NCI-H82 (cell line): ENCODE measurements at places on chromosomes 1 and 21.

DNA sequence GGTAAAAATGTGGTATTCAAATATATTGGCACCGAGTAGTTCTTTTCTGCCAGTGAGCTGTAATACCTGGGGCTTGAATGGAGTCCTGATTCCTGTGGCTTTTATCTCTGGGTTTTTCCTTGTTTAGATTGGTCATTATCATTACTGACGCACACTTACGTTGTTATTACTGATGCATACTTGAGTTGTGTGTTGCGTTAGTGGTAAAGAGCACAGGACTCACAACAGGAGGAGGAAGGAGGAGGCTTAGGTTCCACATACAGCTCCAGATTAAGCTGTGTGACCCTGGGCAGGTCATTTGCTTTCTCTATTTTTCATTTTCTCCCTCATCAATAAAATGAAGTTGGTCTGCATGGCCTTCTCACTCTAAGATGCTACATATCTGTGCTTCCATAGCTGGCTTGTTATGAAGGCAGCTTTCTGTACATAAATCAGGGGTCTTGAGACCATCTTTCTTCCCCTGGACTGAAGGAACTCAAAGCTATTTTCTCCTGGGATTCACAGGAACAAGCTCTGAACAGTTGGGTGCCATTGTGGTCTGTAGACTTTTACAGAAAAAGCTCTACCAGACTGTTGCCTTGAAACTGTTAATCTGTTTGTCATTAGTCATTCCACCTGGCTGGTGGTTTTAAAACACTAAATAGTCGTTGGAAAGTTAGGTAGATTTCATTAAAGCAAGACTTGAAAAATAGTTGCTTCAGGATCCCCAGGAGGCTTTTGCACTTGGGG lies 5.6 kb downstream of the ARID1A start:
- DNase-seq, result no peak

DNA sequence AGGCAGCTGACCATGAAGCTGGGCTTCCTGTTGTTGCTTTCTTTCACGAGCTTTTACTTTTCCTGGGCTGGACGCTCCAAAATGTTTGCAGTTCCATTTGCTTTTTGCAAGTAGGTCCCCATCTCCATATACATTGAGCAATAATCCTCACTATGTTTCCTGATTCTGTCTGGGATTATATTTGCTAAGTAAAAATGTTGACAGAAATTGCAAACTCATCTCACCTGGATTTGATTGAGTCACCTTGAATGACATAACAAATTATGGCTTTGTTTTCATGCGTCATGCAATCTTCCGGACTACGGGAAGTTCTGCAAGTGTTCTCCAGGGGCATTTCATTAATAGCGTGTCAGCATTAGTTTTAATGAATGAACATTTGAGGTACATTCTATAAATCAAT lies 18.9 kb downstream of the ATP5PO start:
- DNase-seq, result no peak

- no peak for DNase-seq
These were observed 107.6 kb downstream of the SNX7 start for GRCh38 chr1:98769162-98769561.

- no peak for DNase-seq
These were observed 41.5 kb downstream of the PLPPR5 start for GRCh38 chr1:98963064-98963758.

GRCh38 chr1:13864760-13865159 lies 164.8 kb downstream of the PRDM2 start:
- no peak for DNase-seq
